ENCODE measurements at places on chromosomes 11 and 22. TPM values are rescaled to one million over a fixed set of nuclear protein-coding genes. Genes with fewer than 3 reads are reported as not detected.

Gene OR4D5
- total RNA-seq, result not detected

Gene BTBD18
- not detected for total RNA-seq

Gene UPB1
- 1.1 TPM for total RNA-seq

Gene SYT7
- not detected for total RNA-seq

Gene FIBIN
- not detected for total RNA-seq

Gene RIBC2
- not detected for total RNA-seq

Gene CCDC116
- total RNA-seq, result 0.19 TPM

Gene SLC5A4
- not detected for total RNA-seq

DNA sequence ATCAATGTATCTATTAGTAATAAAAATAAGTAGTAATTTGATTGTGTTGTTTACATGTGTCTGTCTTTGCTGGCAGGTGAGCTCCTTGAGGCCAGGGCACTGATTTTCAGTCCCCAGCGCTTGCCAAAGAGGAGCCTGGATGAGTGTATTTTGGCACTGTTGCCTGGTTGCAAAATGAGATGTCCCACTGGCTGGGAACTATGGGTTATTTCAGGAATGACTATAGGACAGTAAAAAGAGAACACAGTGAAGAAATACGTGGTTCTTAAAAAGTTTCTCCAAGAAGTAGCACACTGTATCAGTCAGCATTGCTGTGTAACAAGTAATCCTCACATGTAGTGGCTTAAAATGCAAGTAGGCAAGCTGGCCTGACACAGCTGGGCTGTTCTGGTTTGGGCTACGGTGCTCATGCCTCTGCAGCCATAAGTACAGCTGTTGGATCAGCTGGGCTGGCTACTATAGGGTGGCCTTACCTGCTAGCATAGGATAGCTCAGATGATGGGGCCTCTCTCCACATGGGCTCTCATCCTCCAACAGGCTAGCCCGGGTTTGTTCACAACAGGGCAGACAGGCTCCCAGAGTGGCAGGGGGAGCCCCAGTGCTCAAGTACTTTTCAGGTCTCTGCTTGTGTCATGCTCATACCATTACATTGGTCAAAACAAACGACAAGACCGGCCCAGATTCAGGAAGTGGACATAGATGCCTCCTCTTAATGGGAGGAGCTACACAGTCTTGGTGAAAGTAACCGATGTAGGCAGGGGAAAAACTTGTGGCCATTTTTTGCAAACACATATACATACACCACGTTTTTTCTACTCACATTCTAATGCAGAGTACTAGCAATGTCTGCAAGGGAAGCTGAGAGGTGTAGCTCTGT is 399.1 kb downstream of the LARGE1 start:
- no peaks in the 10 kb centered on the region for H3K36me3 ChIP-seq
- no peaks in the 10 kb centered on the region for H3K27me3 ChIP-seq
- H3K4me1 ChIP-seq, result no peaks in the 10 kb centered on the region
- H3K27ac ChIP-seq, result no peak overlapping the region
- H3K4me3 ChIP-seq, result no peak overlapping the region
- DNase-seq, result no peak

DNA sequence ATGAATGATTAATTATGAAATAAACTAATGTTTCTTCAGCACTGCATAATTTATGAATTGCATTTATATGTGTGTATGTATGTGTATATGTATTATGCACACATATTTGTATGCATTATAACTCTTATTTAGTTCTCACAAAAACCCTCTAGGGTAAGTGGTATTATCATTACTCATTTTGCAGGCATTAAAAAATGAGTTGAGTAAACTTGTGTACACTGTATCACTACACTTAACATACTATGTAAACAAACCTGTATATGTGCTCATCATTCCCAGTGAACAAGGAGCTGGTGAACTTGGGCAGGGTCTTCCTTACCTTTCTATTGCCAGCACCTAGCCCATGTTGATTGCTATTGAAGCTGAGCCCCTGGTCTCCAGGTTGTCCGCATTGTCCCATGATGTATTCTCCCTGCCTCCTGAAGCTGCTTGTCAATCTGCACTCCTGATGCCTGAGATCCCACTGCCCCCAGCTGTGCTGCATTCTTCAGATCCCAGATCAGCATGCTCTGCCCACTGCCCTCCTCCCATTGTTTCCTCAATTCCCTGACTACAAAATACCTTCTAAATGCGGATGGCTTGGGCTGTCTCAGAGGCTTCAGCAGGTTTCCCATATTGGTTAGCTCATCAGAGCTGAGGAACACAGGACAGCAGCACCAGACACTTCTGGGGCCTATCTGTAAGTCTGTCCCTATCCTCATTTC is 267.9 kb upstream of the SESN3 start:
- H3K27me3 ChIP-seq, result no peaks in the 10 kb centered on the region
- H3K4me3 ChIP-seq, result no peak overlapping the region
- H3K27ac ChIP-seq, result no peak overlapping the region
- no peaks in the 10 kb centered on the region for H3K36me3 ChIP-seq
- H3K4me1 ChIP-seq, result no peaks in the 10 kb centered on the region
- DNase-seq, result no peak

DNA sequence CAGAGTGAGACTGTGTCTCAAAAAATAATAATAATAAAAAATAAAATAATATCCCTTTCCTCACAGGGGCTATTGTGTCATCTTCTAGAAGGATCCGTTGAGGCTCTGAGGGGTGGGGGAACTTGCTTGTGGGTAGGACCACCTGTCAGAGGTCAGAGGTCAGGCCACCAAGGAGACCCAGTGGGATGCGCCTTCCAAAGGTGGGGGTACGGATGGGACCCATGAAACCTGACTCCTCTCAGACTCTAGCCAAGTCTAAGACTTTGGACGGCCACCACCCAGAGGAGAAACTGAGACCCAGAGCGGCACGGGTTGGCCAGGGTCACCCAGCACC is 367 bp upstream of the MMP11 start:
- peak overlapping the region; percentile 34 for H3K4me3 ChIP-seq
- peaks cover 21% of the 10 kb centered on the region for H3K4me1 ChIP-seq
- no peaks in the 10 kb centered on the region for H3K27me3 ChIP-seq
- H3K27ac ChIP-seq, result no peak overlapping the region
- DNase-seq, result no peak
- no peaks in the 10 kb centered on the region for H3K36me3 ChIP-seq

GRCh38 chr11:119376197-119376847 is 5.2 kb downstream of the USP2 start:
- no peak overlapping the region for H3K4me3 ChIP-seq
- no peak for DNase-seq
- H3K36me3 ChIP-seq, result no peaks in the 10 kb centered on the region
- peaks cover 19% of the 10 kb centered on the region for H3K4me1 ChIP-seq
- no peak overlapping the region for H3K27ac ChIP-seq
- no peaks in the 10 kb centered on the region for H3K27me3 ChIP-seq

GRCh38 chr11:10823152-10823579 is 14.4 kb upstream of the EIF4G2 start:
- no peaks in the 10 kb centered on the region for H3K36me3 ChIP-seq
- H3K4me1 ChIP-seq, result no peaks in the 10 kb centered on the region
- no peak for DNase-seq

- no peak overlapping the region for H3K4me3 ChIP-seq
- no peaks in the 10 kb centered on the region for H3K27me3 ChIP-seq
- H3K36me3 ChIP-seq, result no peaks in the 10 kb centered on the region
- no peak for DNase-seq
- H3K27ac ChIP-seq, result no peak overlapping the region
These were observed 100.8 kb downstream of the LDLRAD3 start for GRCh38 chr11:36044636-36045035.

DNA sequence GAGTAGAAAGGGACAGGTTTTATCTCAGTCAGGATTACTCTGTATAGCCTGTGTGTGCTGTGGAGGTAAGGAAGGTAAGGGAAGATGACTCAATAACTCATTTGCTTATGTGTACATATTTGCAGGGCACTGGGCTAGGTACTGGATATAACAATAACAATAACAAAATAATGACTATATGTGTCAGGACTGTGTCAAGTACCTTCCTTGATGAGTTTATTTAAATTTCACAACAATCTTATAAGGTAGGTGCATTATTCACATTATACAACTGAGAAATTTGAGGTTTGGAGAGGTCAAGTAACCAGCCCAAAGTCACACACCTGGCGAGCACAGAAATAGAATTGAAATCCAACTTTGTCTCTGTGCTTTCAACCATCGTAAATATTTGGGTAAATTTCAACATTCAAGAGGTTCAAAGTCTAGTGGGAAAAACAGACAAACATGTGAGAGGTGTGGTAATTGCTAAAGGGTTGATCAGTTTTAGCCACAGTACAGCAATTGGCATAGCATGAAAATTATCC is 131.8 kb downstream of the APIP start:
- no peak overlapping the region for H3K4me3 ChIP-seq
- H3K27ac ChIP-seq, result no peak overlapping the region
- no peaks in the 10 kb centered on the region for H3K4me1 ChIP-seq
- no peaks in the 10 kb centered on the region for H3K27me3 ChIP-seq
- DNase-seq, result no peak
